Cortex of kidney (tissue), 1 donor: ENCODE measurements at places on chromosomes 12 and 14.

DNA sequence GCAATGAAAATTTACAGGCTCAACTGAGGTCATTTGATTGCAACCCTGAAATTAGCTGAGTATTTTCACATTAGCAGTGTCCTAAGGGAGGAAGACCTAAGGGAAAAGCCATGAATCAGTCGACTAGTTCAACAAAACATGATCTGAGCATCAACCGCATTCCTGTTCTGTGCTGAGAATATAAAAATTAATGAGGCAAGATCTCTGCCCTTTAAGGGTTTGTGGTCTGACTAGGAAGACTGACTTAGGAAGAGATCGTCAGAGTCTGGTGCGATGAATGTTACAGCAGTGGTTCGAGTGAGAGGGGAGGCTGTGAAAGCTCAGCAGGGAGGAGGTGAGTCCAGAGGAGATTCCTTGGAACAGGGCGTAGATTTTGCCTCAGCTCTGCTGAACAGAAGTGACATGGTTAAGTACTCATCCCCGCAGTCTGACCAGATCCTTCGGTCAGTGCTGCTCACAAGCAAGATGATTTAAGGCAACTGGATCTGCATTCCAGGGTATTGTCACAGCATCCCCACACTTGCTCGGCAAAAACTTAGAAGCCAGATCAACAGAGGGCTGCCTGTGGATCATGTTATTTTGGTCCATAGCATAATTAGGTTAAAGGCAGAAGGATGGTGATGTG is 49.6 kb downstream of the BMAL2 start:
- no peak for DNase-seq

DNA sequence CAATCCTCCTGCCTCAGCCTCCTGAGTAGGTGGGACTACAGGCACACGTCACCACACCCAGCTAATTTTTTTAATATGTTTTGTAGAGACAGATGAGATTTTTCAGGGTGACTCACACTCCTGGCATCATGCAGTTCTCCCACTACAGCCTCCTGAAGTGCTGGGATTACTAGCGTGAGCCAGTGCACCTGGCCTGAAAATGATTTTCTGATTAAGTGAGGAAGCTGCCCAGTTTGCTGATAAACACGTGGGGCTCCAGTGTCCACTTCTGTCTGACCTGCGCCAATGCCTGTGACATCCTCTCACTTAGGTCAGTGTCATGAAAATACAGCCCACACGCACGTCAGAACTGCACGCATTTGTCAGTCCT is 37.0 kb upstream of the SFSWAP start:
- no peak for DNase-seq

- no peak for DNase-seq
Measured at GRCh38 chr12:120984351-120984898, 6.1 kb downstream of the HNF1A start.

GRCh38 chr12:1083151-1083888 is 92.3 kb downstream of the ERC1 start:
- no peak for DNase-seq

GRCh38 chr12:57592551-57593165 is 1.7 kb downstream of the PIP4K2C start:
- no peak for DNase-seq

GRCh38 chr14:104363891-104364760 is 215.4 kb upstream of the C14orf180 start:
- no peak for DNase-seq

- DNase-seq: no peak
Measured at GRCh38 chr12:67068204-67068731, 200.9 kb upstream of the CAND1 start.

- DNase-seq: no peak
Measured at GRCh38 chr14:61433169-61433568, 111.8 kb downstream of the PRKCH start.

GRCh38 chr14:58646479-58646878 is 8.7 kb downstream of the DACT1 start:
- DNase-seq: no peak
